ENCODE measurements at places on chromosomes 2 and 18.

DNA sequence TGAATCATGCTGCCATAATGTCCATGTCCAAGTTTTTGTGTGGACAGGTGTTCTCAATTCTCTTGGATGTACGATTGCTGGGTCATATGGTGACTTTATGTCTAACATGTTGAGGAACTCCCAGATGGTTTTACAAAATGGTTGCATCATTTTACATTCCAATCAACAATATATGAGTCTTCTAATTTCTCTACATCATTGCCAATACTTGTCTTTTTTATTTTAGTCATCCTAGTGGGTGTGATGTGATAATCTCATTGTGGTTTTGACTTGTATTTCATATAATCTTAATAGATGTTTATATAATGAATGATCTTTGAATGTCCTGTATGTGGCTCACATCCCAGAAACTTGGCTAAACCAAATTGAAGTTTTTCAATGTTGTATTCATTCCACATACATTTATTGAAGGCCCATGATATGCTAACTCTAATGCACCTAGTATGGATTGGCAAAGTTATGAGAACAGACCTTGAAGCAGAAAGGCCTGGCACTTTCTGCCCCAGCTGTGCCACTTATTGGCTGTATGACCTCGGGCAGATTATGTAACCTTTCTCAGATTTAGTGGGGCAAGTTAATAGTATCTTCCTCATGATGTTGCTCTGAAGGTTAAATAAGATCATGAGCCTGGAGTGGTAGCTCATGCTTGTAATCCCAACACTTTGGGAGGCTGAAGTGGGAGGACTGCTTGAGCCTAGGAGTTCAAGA, 205.4 kb downstream of the RAB3GAP1 start:
- DNase-seq: no peak

GRCh38 chr2:71796174-71796593, 342.8 kb downstream of the DYSF start:
- no peak for DNase-seq

DNA sequence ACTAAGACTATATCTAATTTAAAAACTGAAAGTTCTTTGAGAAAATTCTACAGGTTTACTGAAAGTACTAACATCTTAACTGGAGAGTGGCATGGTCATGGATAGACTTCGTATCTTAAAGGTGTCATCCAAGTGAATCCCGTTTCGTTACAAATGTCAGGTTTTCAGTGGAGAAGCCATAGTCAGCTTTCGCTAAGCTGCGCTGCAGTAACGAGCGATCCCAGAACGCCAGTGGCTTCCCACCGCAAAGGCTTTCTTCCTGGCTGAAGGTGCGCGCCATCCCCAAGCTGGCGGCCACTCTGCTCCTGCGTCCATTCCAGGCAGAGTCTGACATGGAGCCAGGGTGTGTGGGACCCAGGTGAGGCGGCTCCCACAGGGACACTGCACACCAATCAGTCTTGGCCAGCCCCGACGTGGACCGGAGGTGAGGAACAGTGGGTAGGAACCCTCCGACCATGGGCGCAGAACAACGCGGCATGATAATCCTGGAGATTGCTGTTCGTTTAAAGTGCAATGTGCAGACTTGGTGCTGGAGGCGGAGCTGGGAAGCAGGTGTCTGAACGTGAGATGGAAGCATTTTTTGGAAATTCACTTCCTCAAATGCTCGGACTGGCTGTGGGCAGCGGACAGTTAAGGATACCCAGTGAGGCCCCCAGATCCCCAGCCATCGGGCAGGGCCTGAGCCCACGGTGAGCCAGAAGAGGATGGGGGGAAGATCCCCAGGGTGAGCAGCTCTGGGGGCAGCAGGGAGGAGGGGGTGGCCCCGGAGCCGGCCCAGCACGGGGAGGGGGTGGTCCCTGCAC, 27.8 kb upstream of the KCNG2 start:
- no peak for DNase-seq

GRCh38 chr18:77220726-77221125, 28.9 kb upstream of the GALR1 start:
- DNase-seq: no peak

- no peak for DNase-seq
These were observed 139.6 kb upstream of the NETO1 start for GRCh38 chr18:73007195-73007914.

GRCh38 chr2:30444273-30444672, 2.8 kb upstream of the LCLAT1 start:
- DNase-seq: no peak

Measured in activated CD4-positive, alpha-beta T cell treated with anti-CD3 and anti-CD28 coated beads, Interleukin-2, amount 50 U/mL, for 48 hours (primary cell).